ENCODE measurements at places on chromosomes 7 and 10. TPM values are rescaled to one million over a fixed set of nuclear protein-coding genes. Genes with fewer than 3 reads are reported as not detected.

DNA sequence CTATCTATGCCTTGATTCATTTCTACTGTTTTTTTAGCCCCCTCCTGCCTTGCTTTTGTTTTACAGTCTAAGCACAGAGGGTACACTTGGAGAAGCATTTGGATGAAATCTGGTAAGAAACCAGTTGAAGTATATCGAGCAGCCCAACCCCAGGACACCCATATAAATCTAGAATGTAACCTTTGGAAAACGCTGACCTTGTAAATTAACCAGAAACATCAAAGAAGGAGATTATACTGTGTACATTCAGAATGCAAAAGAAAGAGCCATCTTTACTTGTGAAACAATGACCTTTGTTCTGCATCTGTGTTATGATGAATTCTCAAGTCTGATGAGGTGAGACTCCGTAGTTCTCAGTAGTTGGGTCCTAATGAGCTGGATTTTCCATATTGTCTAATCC lies 49.3 kb upstream of the RAB18 start:
- no peak for DNase-seq
- H3K27me3 ChIP-seq, result no peaks in the 10 kb centered on the region
- H3K27ac ChIP-seq, result no peak overlapping the region

DNA sequence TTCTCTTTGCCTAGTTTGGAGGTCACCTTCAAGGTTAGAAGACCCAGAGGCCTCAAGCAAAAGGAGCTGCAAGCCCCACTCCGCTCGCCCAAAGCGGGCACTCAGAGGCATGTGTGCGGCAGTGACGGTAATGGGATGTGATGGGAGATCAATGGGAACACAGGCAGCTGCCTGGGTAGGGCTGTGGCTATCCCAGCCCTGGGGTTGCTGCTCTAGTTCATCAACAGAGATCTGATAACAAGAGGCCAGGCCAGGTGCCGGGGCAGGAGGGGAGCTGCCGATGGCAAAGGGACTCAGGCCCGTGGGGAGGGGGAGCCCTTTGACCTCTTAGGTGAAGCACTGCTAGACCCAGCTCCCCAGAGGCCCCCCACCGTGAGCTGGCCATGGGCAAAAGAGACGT lies 52.0 kb upstream of the GNA12 start:
- peaks cover 27% of the 10 kb centered on the region for H3K4me1 ChIP-seq
- H3K27me3 ChIP-seq, result no peaks in the 10 kb centered on the region
- peak overlapping the region; percentile 78 for H3K27ac ChIP-seq
- H3K4me3 ChIP-seq, result no peak overlapping the region

- H3K27me3 ChIP-seq, result no peaks in the 10 kb centered on the region
- no peak for DNase-seq
- H3K4me3 ChIP-seq, result no peak overlapping the region
- no peaks in the 10 kb centered on the region for H3K36me3 ChIP-seq
- no peak overlapping the region for H3K27ac ChIP-seq
- no peaks in the 10 kb centered on the region for H3K4me1 ChIP-seq
Measured at GRCh38 chr7:123011766-123012369, 16.4 kb upstream of the TAS2R16 start.

GRCh38 chr10:1745780-1746456 lies 8.6 kb upstream of the ADARB2 start:
- no peak overlapping the region for H3K4me3 ChIP-seq
- no peak overlapping the region for H3K27ac ChIP-seq
- no peak for DNase-seq
- no peaks in the 10 kb centered on the region for H3K36me3 ChIP-seq

- H3K4me1 ChIP-seq, result no peaks in the 10 kb centered on the region
- H3K4me3 ChIP-seq, result no peak overlapping the region
- H3K27ac ChIP-seq, result no peak overlapping the region
- H3K36me3 ChIP-seq, result no peaks in the 10 kb centered on the region
- peaks cover 40% of the 10 kb centered on the region for H3K27me3 ChIP-seq
- DNase-seq, result no peak
Measured at GRCh38 chr7:156419782-156420181, 220.8 kb upstream of the RNF32 start.

DNA sequence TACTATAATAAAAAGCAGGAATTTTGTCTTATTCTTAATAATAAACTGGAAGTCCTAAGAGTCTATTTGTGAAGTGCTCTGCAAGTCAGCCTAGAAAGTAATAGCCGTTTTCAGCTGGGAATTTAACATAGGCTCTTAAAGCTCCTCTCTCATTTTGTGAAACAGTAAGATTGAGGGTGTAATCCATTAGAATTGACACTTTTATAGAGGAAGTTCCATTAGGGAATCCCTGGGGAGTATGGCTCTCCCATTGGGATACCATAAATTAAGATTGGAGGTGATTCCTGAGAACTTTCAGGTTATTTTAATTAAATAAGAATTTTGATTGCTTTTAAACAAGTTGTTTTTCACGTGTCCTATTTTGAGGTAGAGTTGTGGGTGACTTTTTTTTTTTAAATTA lies 68.0 kb downstream of the EXOC4 start:
- no peak overlapping the region for H3K4me3 ChIP-seq
- peaks cover 3% of the 10 kb centered on the region for H3K4me1 ChIP-seq
- no peak overlapping the region for H3K27ac ChIP-seq
- no peaks in the 10 kb centered on the region for H3K27me3 ChIP-seq

DNA sequence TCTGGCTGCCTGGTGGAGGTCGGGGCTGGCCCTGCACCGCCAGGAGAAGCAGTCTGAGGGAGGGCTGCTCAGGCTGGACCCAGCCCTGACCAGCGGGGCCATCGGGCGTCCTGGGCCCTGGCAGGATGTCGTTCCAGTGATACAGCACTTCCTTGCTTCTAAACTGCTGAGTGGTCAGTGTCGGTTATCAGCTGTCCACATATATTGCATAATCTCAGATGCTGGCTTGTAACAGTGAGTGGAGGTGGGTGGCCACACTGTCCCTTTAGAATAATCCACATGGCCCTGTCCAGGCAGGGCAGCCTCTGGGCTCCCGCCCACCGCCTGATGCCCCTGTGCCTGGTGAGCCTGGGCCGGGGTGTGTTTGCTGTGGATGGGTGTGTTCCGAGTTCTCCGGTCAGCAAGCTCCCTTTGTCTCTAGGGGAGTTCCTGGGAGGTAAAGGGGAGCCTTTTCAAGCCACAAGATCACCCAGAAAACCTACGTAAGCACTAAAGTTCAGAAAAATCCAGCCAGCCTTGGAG lies 86.1 kb downstream of the LHPP start:
- no peaks in the 10 kb centered on the region for H3K36me3 ChIP-seq
- H3K27ac ChIP-seq, result no peak overlapping the region
- no peak for DNase-seq
- H3K27me3 ChIP-seq, result no peaks in the 10 kb centered on the region
- H3K4me3 ChIP-seq, result no peak overlapping the region
- peaks cover 13% of the 10 kb centered on the region for H3K4me1 ChIP-seq

The DRGX gene
- not detected for total RNA-seq

The CFAP43 gene
- not detected for total RNA-seq

The GPNMB gene
- total RNA-seq, result 1.8 TPM

The FAM25C gene
- total RNA-seq, result not detected

The NPC1L1 gene
- total RNA-seq, result not detected

The MMRN2 gene
- total RNA-seq, result not detected

The ZNF804B gene
- total RNA-seq, result not detected

The CDNF gene
- total RNA-seq, result 0.96 TPM
